ENCODE measurements at places on chromosomes 6 and 20. TPM values are rescaled to one million over a fixed set of nuclear protein-coding genes. Genes with fewer than 3 reads are reported as not detected.

EYS gene
- not detected for total RNA-seq

TRIM15 gene
- 0.24 TPM for total RNA-seq

PDYN gene
- not detected for total RNA-seq

LY6G6D gene
- total RNA-seq = not detected

BPIFB1 gene
- total RNA-seq = not detected

BPI gene
- total RNA-seq = not detected

DNA sequence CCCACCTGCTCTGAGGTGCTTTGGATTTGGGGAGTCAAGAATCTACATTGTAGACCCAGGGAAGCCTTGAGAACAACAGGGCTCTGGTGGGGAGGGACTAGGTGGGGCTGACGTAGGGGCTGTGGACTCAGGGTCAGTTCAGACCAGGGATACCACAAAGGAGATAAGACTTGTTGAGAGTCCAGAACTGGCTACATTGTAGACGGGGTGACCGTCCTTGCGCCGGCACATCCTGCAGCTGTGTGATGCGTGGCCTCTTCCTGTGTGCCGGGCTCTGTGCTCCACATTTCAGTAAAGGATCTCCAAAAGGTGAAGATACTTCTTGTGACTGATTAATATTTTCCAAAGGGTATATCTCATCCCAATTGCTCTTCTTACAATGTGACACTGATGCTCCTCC is 9.8 kb upstream of the TLDC2 start:
- no peak for DNase-seq

DNA sequence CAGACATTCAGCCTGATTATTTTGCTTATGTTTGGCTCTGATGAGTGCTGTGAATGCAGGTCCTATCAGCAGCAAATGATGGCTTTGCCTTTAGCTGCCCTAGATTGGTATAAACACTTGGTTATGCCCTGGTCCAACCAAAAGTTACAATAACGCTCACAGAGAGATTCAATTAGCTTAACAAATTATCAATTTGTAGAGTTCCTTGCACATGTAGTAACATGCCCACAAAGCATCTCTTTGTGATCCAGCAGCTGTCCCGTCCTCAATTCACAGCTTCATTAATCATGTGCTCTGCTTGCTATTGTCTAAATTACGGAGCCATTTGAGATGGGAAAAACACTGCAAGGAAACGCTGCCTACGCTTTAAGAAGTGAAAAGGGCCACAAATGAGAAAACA is 457.9 kb downstream of the HDGFL1 start:
- no peak for DNase-seq

DNA sequence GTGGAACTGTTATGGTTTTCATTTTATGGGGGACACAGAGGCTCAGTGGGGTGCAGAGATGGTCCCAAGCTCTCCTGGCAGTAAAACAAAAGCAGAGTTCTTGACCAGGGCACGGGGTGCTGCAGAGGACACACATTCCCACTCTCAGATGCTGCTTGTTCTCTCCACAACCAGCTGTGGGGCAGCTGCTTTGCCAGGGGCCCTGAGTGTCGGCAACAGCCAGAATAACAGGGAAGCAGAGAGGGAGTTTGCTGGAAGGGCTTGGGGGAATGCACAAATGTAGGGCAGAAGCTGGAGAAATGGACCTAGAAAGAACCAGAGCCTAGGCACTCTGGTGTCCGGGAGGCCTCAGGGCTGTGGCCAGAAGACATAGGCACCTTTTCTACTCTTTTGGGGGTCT is 93.7 kb downstream of the CDH26 start:
- DNase-seq = no peak

GRCh38 chr6:34178357-34179105 is 32.6 kb upstream of the GRM4 start:
- DNase-seq = no peak

- DNase-seq = no peak
Observed at GRCh38 chr6:119024111-119024510, 54.4 kb downstream of the FAM184A start.

GRCh38 chr6:131052181-131052580 is 10.9 kb downstream of the EPB41L2 start:
- DNase-seq = no peak

GRCh38 chr20:37822141-37822601 is 80.8 kb upstream of the VSTM2L start:
- DNase-seq = no peak

DNA sequence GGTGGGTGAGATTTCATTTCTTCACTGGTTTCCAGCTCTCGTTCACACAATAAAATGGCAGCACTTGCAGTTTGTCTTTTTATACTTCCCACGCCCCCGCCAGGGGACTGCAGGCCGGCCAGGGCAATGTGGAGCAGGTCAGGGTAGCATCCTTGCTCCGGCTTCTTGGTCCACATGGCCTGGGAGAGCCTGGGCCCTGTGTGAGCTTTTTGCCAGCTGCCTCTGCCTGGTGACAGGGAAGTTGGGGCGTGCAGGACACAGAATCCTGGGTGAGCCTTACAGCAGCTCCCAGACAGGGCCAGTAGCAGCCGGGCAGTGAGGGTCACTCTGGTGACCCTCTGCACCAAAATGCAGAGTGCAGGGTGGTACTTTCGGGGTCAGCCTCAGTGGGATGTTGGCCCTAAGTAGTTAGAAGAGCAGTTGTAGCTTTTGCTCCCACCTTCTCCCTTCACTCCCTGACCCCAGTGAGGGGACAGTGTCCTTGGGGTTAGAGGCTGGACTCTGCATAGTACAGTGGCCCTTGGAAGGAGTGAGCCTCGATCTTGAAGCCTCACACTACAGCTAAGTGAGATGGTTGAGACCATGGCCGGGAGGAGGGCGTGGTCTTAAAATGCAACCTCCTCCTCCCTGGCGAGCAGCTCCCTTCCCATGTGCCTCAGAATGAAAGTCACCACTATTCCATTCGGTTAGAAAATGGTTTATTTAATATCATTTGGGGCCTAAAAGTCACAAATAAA is 23.8 kb downstream of the PYGB start:
- no peak for DNase-seq

- no peak for DNase-seq
Observed at GRCh38 chr20:25125636-25126035, 43.7 kb upstream of the VSX1 start.

All from activated CD4-positive, alpha-beta T cell treated with anti-CD3 and anti-CD28 coated beads, Interleukin-2, amount 10 ng/mL, durations not matched to agents 24 days and 14 days (primary cell).